Stomach (tissue), 19 donors: ENCODE measurements at places on chromosomes 16 and 17.

DNA sequence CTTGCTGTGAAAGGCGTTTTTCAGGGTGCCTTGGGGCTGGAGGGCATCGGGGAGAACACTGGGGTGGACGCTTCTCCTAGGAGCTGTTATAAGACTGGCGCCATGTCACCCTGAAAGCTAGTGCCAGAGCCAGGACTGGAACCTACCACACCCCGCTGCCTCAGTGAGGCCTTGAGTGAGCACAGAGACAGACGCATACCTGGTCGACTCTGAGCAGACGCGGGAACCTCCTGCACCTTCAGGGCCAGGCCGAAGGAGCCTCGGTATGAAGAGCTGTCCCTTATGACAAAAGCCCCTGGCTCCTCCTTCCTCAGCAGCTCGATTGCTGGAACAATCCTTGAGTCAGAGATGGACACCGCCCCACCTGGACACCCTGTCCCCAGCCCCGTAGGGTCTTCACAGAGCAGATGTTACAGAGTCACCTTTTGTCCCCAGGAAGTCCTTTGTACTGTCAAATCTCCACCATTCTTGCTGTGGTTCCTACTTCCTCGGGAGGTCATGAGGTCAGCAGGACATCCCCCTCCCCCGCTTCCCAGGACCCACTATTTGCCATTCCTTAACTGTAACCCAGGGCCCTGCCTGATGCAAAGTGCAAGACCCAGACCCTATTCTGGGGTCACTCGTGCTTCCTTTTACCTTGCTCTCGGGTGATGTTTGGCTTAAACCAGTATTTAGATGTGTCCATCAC lies 17.0 kb downstream of the TNS4 start:
- DNase-seq: no peak

GRCh38 chr17:2948721-2949468 lies 114.5 kb downstream of the OR1D5 start:
- DNase-seq: no peak

DNA sequence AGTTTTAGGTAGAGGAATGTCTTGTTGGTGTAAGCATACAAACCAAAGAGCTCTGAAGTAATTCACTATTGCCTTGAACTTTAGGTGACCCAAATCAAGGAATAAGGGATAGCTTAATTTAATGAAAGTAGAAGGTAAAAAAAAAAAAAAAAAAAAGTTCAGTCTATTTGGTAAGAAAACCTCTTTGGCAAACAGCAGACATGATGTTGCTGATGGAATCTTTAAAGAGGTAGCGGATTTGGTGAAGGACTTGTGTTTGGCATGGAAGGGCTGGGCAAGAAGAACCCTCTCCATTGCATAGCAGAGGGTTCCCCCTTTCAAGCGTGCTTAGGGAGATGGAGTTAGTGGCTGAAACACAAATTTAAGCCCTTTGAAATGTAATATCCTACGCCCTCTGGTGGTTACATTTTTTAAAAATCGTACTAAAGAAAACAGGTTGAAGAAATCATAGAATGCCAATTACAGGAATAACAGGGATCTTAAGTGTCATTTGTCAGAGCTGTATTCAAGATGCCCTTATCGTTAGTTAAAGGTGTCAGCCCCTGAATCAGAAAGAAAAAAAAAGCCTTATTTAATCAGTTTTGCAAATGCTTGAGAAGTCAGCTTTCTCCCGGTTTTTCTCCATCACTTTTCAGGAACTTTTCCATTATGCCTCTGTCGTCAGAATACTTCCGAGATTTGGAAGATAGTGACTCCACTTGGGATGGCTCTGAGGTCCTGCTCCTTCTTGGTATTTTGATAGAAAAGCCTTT lies 383.1 kb downstream of the KCNJ2 start:
- no peak for DNase-seq

GRCh38 chr17:77349976-77350830 lies 209.4 kb downstream of the SEC14L1 start:
- DNase-seq: peak; percentile 76

DNA sequence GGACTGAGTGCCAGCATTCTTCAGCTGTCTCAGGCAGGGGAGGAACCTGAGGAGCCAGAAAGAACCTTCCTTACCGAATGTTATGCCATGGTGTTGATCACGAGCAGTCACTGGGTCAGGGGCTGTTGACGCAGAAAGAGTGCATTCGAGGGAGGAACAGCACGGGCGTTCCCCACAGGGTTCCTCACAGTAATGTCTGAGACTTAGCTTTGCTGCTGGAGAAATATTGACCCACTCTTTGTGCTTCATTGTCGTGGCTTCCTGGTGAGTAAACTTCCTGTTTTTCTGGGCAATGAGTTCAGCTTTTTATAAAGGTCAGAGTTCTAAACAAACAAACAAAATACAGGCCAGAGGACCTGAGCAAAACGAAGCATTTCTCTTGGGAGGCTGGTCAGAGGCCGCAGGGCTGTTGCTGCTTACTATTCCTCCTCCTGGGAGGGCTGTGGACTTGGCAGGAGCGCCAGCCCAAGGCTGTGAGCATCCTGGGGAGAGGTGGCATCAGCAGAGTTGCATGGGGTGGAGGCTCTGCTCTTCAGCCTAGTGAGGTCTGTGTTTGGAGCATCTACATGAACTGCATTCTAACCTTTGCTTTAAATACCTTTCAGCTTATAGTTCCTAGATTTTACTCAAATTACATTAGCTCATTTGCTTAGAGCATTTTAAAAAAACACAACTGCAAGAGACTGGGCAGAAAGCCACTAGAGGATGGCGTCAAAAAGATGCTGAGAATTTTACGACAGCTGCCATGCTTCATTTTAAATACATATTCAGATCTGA lies 143.1 kb upstream of the CACNG5 start:
- DNase-seq: no peak
